ENCODE measurements at places on chromosomes 12 and 14. TPM values are rescaled to one million over a fixed set of nuclear protein-coding genes. Genes with fewer than 3 reads are reported as not detected.

DNA sequence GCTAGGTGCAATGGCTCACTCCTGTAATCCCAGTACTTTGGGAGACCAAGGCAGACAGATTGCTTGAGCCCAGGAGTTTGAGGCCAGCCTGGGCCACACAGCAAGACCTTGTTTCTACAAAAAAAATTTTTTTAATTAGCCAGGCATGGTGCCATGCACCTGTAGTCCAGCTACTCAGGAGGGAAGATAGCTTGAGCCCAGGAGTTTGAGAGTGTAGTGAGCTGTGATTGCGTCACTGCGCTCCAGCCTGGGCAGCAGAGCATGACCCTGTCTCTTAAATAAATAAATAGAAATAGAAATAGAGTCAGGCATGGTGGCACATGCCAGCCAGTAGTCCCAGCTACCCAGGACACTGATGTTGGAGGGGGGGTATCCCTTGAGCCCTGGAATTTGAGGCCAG is 36.7 kb upstream of the CLIP1 start:
- DNase-seq, result peak; percentile 56

- DNase-seq, result no peak
Observed at GRCh38 chr14:71905860-71906259, 26.4 kb upstream of the RGS6 start.

Gene LUM
- 0.67 TPM for total RNA-seq

Gene KCNK13
- 0.89 TPM for total RNA-seq

Gene BAG5
- total RNA-seq, result 37.9 TPM

Gene LRRC10
- total RNA-seq, result not detected

DNA sequence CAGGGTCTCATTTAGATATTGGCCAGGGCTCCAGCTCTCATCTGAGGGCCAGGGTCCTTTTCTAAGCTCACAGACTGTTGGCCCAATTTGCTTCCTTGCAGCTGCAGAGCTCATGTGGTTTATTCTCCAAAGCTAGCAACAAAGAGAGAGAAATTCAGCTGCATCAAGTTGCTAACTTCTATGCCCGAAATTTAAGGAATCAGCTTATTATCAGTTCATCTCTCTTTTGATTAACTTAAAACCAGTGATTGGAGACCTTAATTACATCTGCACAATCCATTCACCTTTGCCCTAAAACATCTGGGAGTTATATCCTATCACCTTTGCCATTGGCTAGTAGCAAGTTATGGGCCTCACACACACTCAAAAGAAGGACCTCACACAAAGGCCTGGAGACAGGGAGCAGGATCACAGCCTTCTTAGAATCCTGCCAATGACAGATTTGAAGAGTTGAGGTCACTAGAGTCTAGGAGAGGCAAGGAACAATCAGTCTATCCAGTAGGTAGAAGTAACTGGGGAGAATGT is 258.8 kb upstream of the GARIN6 start:
- DNase-seq, result no peak

DNA sequence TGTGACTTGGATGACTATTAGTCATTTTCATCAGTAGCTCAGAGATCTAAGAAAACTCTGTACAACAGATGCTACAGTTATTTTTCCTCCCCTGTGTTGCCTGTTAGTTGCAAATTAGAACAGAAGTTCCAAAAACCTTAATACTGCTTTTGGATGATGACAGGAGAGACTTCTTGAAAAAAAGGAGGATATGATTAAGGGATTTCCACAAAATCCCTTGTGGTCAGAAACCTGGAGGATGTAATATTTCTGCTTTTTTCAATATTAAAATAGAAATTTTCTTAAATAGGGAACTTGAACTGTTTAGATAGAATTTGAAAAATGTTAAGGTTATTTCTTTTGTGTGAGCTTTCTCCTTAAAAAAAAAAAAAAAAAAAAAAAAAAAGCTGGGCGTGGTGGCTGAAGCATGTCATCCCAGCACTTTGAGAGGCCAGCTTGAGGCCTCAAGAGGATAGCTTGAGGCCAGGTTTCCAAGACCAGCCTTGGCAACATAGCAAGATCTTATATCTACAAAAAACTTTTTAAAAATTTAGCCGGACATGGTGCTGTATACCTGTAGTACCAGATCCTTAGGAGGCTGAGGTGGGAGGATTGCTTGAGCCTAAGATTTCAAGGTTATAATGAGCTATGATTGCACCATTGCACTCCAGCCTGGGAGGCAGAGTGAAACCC is 14.1 kb downstream of the CMAS start:
- no peak for DNase-seq

GRCh38 chr14:38662781-38663180 is 406.9 kb upstream of the CLEC14A start:
- DNase-seq, result no peak

Gene EFS
- 15.4 TPM for total RNA-seq

GRCh38 chr12:90235642-90236041 is 527.0 kb upstream of the ATP2B1 start:
- DNase-seq, result no peak

- no peak for DNase-seq
Observed at GRCh38 chr12:100715976-100716944, 78.3 kb upstream of the ANO4 start.

- DNase-seq, result no peak
Observed at GRCh38 chr12:16475521-16475920, 128.1 kb downstream of the MGST1 start.

Gene RASSF8
- 35.3 TPM for total RNA-seq

DNA sequence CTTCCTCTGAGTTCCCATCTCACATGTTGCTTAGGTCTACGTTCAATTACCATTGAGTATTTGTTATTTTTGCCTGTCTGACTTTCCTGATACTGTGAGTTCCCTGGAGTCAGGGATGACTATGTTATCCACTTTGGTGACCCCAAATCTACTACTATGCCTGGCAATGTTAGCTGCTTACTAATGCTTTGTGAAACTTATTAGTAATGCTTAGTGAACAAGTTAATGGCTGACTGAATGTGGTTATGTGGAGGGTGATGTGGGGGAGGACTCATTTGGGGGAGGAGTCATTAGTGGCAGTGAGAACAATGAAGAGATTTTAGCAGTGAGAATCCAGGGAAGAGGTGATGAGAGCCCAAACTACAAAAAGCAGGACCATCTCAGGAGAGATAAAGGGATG is 121.6 kb downstream of the KTN1 start:
- DNase-seq, result peak; percentile 87

Gene SIX1
- 3.3 TPM for total RNA-seq

DNA sequence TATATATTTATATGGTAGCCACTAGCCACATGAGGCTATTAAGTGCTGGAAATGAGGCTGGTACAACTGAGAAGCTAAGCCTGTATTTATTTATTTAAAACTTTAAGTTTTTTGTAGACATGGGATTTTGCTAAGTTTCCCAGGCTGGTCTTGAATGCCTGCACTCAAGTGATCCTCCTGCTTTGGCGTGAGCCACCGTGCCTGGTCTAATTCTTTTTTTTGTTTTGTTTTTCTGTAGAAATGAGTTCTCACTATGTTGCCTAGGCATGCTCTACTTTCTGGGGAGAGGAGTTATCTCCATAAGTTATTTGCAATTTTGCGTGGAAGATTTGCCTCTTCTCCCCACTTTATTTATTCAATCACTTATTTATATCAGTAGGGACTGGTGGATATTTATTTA is 4.8 kb upstream of the SNRNP35 start:
- DNase-seq, result no peak

GRCh38 chr12:526089-526488 is 66.3 kb downstream of the B4GALNT3 start:
- DNase-seq, result no peak

- no peak for DNase-seq
Observed at GRCh38 chr14:42459171-42459685, 852.6 kb downstream of the LRFN5 start.

DNA sequence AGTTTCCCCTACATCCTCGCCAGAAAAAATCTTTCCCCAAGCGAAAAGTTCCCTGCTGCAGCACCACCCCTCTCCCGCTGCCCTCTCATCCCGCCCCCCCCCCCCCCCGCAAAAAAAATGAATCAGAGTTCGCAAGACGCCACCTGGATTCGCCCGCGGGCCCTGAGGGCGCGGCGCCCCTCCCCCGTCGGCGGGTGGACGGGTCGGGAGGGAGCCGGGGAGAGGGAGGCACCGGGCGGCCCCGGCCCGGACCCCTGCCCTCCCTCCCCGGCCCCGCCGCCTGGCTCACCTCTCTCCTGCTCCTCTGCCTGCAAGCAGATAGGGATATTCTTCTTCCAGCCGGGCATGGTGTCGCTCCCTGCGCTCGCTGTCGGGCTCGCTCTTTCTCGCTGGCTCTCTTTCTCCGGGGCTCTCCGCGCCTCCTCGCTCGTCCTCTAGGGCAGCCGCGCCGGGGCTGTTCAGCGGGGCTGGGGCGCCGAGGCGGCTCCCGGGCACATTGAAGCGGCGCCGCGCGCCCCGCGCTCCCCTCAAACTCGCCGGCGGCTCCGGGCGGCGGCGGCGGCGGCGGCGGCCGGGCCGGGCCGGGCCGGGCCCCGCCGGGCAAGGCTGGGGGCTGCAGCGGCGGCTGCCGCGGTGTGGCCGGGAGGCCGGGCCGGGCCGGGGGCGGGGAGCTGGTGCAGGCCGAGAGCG is 200.3 kb upstream of the CAND1 start:
- DNase-seq, result no peak

Gene SLC5A8
- total RNA-seq, result not detected

Gene ESPL1
- 2.2 TPM for total RNA-seq

DNA sequence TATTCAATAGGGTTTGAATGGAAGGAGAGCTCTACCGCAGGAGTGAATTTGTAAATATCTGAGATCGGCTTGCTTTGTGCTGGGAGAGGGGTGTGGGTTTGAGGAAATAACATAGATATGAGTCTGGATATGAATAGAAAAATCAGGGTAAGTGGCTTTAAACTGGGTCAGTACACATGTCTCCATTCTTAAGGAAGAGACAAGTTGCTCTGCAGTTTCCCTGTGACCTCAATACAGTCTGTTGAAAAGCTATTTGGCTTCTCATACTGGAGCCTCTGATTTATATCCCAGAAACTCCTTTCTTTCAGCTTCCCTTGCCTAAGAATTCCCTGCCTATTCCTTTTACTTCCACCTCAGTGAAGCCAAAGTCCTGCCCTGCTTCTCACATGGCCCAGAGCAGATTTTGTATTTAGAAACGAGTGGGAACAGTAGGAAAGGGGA is 153.5 kb upstream of the ATF7IP start:
- DNase-seq, result no peak

DNA sequence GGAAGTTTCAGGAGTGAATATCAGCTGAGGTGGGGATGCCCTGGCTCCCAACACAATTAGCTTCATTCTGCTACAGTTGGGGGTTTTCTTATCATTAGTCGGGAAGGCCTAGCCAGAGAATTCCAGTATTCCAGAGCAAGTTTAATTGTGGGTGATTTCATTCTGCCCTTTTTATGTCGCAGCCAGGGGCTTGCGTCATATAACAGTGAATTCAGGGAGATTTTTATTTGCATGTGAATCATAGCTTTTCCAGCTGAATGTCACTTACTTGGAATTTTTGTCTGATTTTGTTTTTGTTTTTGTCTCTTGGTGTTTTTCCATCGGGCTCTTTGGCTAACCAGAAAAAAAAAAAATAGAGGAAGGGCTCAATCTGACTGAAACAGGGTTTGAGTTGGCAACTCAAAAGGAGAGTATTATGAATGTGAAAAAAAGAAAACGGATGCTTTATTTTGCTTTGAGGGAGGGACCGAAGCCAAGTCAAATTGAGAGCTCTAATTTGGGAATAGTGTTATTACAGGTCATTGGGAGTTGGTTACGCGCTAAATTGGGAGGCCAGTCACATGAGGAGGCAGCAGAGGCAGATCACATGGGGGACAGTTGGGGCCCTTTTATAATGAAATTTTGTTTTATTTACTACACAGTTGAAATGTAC is 119.4 kb downstream of the SAMD4A start:
- no peak for DNase-seq

DNA sequence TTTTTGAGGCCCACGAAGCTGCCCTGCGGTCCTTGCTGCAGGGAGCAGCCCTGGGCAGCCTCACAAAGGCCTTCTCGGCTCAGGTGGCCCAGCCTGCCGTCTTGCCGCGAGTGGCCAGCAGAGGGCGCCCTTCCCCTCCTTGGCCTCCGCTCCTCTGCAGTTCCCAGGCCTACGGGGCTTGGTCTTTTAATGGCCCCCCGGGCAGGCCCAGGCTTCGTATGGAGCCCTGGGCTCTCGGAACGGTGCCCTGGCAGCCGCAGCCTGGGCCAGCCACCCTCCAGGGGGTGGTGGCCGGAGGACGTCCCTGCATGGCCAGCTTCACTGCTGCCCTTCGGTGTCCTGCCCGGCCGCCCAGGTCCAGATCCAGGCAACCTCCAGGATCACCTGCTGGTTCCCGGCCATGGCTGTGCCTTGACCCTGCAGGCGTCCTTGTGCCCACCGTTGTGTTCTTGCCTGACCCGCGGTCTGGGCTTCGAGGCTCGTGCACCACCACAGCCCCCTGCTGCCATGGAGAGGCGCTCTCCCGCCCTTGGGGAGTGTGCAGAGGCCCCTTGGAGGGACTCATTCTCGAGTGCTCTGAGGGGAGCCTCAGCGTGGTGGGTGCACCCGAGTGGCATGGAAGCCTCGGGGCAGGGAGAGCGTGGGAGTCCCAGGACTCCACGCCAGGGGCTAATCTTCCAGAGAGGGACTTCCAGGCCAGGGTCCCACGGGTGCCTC is 9.4 kb downstream of the ASPG start:
- DNase-seq, result no peak

Measured in kidney epithelial cell (primary cell).